ENCODE measurements at places on chromosomes 12 and 14.

- DNase-seq = no peak
Observed at GRCh38 chr12:82942521-82942920, 255.8 kb downstream of the TMTC2 start.

GRCh38 chr12:124525455-124525854, 42.0 kb downstream of the NCOR2 start:
- no peak for DNase-seq

- DNase-seq = no peak
Observed at GRCh38 chr12:51759175-51759574, 89.3 kb downstream of the FIGNL2 start.

DNA sequence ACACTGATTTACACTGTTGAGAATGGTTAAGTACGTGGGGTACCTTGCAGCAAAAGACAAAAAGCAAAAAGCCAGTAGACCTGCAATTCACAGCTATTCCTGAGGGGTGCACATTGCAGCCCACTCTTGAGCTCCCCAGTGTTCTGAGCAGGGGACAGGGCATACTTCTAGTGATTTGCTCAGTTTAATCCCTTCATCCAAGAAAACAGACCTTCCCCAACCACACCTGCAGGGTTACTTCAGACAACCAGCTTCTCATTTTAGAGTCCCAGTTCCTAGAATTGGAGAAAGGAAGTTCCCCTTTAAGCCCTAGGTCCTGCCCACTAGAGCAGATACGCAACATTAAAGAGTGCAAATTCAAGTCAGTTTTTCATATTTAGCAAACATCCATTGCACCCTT, 3.6 kb upstream of the WSB2 start:
- peak; percentile 74 for DNase-seq

DNA sequence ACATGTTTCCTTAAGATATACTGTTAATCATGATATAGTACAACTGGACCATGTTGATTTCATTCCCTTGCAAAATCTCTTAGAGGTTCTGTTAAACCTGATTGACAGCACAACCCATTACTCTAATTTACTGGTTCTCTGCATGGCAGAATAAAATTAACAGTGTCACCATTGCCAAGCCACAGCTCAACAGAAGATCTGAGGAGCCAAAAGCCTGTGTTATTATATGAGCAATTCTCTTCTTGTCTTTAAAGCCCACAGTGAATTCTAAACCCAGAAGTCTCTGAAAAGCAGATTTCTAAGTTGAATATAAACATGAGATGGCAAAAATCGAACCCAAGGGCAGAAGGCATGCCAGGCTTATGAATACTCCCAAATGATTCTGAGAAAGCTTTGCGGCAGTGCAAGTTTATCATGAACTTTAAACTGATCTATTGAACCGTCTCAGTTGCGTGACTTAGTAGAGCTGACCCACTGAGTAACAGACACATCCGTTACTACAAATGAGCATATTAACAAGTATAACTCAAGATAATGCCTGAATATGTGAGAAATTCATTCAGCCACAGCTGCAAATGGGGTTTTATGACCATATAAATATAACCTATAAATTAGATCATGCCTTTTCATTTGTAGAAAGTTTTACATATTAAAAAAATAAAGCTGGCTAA, 78.2 kb downstream of the IPO8 start:
- no peak for DNase-seq

GRCh38 chr12:25557830-25558436, 4.8 kb upstream of the LMNTD1 start:
- peak; percentile 36 for DNase-seq

GRCh38 chr12:58148405-58148804, 207.0 kb downstream of the ATP23 start:
- no peak for DNase-seq

DNA sequence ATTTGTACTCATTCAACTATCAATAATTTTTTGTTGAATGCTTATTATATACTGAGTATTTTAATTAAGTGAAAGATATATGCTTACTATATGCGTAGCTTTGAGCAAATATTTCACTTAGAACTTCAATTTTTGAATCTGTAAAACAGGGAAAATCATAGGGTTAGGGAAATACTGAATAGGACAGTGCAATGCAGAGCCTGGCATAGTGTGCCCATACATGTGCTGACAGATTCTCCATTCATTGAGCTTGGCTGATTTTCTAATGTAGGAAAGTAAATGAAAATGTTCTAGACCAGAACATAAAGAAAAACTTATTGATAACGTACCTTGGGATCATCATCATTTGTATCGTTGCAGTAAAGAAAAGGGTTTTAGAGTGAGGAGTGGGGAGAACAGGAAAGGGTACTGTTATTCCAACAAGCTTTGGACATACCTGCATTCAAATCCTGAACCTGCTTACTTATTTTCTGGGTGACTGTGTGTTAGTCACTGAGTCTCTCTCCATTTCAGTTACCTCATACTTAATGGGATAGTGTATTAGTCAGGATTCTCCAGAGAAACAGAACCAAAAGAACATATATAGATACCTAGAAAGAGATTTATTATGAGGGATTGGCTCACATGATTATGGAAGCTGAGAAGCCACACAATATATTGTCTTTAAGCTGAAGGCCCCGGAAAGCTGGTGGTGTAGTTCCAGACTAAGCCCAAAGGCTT, 436.4 kb downstream of the ADAMTS20 start:
- no peak for DNase-seq

DNA sequence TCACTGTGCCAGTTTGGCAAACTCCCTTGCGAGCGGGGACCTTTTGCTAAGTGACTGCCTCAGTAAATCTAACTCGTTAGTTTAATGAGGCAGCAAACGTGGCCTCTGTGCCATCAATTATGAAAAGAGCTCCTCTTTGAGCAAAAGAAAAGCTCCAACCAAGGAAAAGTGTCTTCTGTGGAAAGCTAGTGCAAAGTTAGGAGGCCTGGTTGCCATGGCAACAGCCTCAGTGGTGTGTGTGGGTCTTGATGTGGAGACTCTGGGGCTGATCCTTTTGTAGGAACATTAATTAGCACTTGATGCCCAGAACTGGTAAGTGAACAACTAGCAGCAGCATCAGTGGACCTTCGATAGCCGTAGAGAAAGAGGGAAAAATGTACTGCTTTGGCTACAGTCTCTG, 145.7 kb downstream of the CHST11 start:
- no peak for DNase-seq

DNA sequence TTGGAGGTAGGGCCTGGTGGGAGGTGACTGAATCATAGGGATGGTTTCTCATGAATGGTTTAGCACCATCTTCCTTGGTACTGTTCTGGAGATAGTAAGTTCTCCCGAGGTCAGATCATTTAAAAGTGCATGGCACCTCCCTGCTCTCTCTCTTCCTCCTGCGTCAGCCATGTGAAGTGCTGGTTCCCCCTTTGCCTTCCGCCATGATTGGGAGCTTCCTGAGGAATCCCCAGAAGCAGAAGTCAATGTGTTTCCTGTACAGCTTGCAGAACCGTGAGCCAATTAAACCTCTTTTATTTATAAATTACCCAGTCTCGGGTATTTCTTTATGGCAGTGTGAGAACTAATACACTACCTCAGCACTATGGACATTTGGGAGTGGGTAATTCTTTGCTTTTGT, 4.8 kb upstream of the LGMN start:
- DNase-seq = peak; percentile 82

DNA sequence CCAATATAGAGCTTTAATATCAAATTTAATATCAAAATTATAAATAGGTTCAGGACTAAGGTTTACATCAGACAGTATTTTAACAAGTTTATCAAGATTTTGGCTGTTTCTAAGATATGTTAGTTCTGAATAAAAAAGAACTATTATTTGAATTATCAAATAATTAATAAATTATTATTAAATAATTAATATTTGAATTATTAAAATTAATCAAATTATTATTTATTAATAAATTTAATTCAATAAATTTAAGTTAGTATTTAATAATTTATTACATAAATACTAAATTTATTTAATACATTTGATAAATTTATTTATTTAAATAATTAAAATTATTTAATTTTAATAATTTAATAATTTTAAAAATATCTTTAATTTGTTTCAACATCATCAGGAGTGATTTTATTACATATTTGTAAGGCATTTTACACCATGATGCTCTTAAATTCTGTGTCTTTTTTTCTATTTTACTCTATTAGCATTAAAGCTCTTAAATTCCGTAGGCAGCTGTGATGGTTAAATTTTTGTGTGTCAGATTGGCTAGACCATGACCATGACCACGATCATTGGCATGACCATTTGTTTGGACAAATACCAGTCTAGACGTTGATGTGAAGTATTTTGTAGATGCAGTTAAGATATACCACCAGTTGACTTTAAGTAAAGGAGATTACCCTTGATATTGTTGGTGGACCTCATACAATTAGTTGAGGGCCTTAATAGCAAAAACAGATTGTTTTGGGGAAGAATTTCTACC, 82.6 kb downstream of the BBS10 start:
- no peak for DNase-seq

DNA sequence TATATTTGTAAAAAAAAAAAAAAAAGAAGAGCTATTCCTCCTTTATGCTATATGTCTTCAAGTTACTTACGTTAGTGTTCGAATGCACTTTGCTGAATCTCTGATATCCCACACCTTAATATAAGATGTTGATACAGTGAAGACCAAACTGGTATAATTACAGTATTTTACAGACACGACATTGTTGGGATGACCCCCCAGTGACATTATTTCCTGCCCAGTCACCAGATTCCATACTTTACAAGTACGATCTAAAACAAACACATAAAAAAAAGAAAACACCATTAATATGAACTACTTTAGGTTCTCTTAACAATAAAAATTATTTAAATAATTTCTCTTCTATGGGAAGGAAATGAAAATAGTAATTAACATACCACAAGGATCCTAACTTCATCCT, 133.4 kb downstream of the KIF21A start:
- no peak for DNase-seq

- no peak for DNase-seq
Observed at GRCh38 chr12:105955976-105956375, 182.8 kb downstream of the NUAK1 start.

- no peak for DNase-seq
Observed at GRCh38 chr12:88398031-88398430, 182.2 kb downstream of the KITLG start.

GRCh38 chr14:96832351-96832750, 35.2 kb downstream of the VRK1 start:
- no peak for DNase-seq

- DNase-seq = no peak
Observed at GRCh38 chr14:94388384-94389103, at the start of gene SERPINA1. SERPINA1 (minus strand) TSS chr14:94388602; CDS start chr14:94383237, 5,365 bp downstream.

DNA sequence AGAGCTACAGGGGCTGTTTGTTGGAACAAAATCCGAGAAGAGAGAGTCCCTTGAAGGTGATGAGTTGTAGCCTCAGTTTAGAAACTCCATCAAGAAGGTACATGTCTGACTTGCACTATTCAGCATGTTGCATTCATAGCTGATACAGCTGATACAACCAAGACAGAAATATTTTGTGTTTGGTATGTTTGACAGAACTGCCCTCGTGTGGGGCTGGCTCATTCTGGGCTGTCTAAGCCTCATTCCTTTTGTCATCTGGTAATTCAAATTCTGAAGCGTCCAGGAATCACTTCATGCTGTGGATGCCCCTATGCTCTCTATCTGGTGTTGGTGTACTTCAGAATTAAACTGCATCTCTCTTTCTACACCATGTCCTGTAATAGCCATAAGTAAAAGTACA, 126.3 kb downstream of the ANO6 start:
- no peak for DNase-seq

DNA sequence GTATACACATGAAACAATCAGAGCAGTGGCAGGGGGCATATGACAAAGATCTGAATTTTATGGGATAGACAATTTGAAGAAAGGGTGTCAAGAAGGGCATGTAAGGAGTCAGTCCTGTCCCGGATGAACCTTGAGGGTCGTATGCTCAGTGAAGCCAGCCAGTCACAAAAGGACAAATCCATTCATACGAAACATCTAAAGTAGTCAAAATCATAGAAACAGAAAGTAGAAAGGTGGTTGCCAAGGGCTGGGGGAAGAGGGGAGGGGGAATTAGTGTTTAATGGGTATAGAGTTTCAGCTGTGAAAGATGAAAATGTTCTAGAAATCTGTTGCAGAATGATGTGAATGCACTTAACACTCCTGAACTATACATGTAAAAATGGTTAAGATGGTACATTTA, 157.5 kb downstream of the TGFB3 start:
- no peak for DNase-seq

DNA sequence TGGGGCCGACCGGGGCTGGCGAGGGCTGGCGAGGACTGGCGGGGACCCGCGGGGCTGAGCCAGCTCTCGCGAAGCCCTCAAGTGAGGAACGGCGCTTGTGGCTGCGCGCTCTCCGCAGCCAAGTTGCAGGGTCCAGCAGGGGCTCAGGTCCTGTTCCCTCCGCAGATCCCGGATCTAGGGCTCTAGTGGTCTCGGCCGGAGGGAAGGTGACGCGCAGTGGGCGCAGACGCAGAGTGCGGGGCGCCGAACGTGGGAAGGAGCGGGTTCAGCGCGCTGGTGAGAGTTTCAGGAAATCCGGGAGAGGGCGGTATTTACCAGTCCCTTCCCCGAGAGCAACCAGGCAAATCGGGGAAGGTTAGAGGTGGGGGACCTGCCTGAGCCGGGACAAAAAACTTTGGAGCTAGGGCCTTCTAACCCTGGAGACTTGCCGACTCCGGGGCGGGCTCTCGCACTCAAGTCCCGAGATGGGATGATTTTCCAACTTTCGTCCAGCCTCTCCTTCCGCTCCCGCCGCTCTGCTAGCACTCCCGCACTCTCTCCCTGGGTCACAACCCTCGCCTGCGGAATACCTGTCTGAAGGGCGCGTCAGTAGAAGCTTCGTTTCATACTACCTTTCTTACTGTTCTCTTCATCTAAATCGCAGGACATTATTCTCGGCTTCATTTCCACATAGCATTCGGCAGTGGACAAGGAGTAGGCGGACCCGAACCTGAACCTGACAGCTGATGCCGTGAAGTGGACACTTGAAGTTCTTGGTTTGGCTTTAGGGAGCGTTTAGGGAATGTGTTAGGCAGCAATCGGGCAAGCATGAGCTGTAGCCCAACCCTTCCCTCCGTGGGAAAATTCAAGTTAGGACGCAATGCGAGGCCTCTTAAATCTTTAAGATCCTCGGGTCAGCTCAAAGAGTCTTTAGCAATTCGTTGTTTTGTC, 13.6 kb upstream of the PAX9 start:
- DNase-seq = peak; percentile 45

DNA sequence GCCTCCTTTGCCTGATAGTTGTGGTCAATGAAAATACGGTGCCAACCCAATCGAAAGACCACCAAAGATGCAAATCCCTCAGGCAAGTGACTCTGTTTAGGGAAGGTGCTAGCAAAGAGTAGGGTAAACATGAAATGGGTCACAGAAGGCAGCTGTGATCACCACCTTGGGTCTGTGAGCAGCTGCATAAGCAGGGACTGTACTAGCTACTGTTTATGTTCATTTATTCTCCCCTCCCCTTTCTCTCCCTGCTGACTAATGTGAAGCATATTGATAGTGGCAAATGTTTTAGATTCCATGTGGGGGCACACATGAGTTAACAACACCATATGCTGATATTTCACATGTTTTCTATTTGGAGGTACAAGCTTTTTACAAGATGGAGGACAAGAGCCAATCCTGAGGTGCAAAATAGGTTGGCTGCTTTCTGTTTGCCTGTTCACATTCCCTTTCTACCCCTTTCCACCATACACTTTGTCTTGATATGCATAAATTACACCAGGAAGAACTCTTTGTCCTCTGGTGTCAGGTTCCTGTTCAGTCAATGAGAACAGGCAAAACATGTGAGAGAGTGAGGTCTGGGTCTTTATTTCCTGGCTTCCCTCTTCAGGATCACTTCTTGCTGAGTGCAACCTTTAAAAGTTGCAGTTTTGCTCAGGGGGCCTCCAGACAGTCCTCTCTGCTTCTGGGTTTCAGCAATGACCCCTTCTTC, 71.1 kb downstream of the AVPR1A start:
- DNase-seq = peak; percentile 11
